ENCODE measurements at places on chromosomes 2 and 18.

GRCh38 chr2:238169048-238169707 lies 10.4 kb downstream of the ERFE start:
- peak; percentile 79 for DNase-seq

DNA sequence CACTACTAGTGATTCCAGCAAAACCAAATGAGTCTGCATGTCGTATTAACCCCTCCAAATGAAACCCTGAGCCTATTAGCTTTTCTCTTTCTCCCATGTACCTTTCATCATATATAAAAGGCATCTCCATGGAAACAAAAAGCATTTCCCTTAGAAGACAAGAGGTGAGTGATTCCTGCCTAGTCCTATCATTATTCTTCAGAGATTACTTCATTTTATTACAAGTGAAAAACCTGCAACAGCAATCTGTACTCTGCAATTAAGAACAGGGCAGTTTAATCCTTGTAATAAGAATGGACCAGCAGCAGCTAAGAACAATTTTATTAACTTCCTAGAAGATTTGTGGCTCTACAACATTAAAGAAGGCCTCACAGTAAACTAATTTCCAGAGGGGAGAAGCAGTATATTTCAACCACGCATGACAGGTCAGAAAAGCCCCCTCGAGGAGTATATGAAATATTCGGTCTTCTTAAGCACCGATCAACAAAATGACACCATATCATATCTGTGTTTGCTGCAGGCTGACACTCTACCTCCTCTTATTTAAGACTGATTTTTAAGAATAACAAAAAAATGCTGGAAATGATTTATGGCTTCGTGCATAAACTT lies 132.3 kb upstream of the TFPI start:
- DNase-seq: no peak

DNA sequence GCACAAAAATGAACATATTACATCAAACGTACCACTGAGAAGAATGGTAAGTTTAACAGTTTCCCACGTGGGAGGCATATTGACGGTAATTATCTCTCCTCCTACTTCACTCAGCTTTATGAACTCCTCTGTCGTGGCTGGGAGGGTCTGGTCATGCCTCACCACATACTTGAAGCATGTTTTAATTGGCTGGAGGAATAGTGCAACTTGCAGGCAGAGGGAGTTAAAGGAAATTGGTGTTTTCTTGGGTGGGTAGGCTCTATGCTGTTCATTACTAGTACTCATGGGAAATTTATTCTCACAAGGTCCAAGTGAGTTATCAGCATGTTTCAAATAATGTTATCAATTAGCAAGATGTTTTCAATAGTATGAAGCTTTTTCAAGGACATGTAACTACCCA lies 767.0 kb downstream of the PLCL1 start:
- no peak for DNase-seq

- DNase-seq: no peak
These were observed 1261.7 kb downstream of the DSC3 start for GRCh38 chr18:29780816-29781215.

GRCh38 chr2:23599667-23600066 lies 214.7 kb downstream of the KLHL29 start:
- peak; percentile 55 for DNase-seq

All from aorta (tissue), 5 donors.